ENCODE measurements at places on chromosomes 12 and 14.

GRCh38 chr12:8689681-8690080 is 8.1 kb upstream of the RIMKLB start:
- no peak overlapping the region for H3K4me3 ChIP-seq
- H3K27ac ChIP-seq, result no peak overlapping the region
- H3K36me3 ChIP-seq, result no peaks in the 10 kb centered on the region

- H3K27me3 ChIP-seq, result no peaks in the 10 kb centered on the region
- DNase-seq, result no peak
- H3K27ac ChIP-seq, result no peak overlapping the region
- H3K36me3 ChIP-seq, result no peaks in the 10 kb centered on the region
- H3K4me3 ChIP-seq, result no peak overlapping the region
These were observed 3.5 kb upstream of the KLRD1 start for GRCh38 chr12:10304161-10304574.

- no peak for DNase-seq
- no peaks in the 10 kb centered on the region for H3K36me3 ChIP-seq
- H3K4me1 ChIP-seq, result no peaks in the 10 kb centered on the region
- no peaks in the 10 kb centered on the region for H3K27me3 ChIP-seq
- H3K27ac ChIP-seq, result no peak overlapping the region
- no peak overlapping the region for H3K4me3 ChIP-seq
These were observed 181.4 kb upstream of the PWP1 start for GRCh38 chr12:107503887-107504885.

DNA sequence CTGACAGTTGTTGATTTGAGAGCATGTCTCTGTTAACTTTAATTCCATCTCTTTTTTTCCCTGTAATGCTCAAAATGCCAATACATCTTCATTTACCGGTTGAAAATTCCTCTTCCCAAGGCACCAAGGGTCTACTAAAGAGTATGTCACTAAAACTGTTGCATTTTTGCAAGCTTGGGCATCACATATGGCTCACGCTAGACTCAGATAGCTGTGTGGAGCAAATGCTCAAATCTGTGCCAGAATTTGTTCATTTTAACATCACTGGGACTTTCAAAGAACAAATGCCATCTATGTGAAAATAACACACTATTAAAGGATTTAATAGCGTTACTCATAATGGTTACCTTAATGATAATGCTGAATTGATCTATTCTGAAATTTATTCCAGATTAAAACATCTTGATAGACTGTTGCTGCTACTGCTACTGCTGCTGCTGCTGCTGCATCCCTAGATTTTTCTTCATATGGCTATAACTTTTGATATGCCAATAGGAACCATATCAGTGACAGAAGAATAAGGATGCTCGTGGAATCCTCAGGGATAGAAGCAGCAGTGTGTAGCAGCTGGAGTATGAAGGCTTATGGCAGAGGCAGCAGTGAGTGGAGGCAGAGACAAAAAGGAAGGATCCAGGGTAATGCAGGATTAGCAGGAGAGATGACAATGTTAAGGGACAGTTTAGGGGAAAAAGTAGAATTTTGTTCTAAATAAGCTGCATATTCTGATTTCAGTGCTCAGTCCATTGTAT is 57.3 kb downstream of the MGAT4C start:
- no peaks in the 10 kb centered on the region for H3K36me3 ChIP-seq
- DNase-seq, result no peak
- H3K27me3 ChIP-seq, result no peaks in the 10 kb centered on the region
- H3K4me1 ChIP-seq, result no peaks in the 10 kb centered on the region
- H3K4me3 ChIP-seq, result no peak overlapping the region

GRCh38 chr12:52023182-52023975 is 16.6 kb downstream of the TAMALIN start:
- peak overlapping the region; percentile 67 for H3K4me3 ChIP-seq
- peaks cover 7% of the 10 kb centered on the region for H3K4me1 ChIP-seq
- no peaks in the 10 kb centered on the region for H3K27me3 ChIP-seq
- peak; percentile 93 for DNase-seq
- no peaks in the 10 kb centered on the region for H3K36me3 ChIP-seq

DNA sequence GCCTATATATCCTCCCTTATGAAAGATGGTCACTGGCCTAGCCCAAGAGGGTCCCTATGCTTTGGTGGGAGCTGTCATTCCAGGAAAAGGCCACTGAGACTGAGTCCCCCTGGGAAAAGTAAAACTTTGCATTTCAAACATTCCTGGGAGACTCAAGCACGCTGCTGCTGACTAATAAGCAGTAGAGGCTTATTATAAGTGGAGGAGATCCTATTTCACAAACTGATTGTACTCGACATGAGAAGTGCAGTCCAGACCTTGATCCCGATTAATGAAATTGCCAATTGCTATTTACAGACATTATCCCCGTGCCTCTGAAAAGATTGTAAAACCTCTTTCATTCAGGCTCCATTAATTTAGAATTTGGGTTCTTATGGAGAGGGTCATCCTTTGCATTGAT is 96.6 kb downstream of the EMP1 start:
- H3K36me3 ChIP-seq, result no peaks in the 10 kb centered on the region

DNA sequence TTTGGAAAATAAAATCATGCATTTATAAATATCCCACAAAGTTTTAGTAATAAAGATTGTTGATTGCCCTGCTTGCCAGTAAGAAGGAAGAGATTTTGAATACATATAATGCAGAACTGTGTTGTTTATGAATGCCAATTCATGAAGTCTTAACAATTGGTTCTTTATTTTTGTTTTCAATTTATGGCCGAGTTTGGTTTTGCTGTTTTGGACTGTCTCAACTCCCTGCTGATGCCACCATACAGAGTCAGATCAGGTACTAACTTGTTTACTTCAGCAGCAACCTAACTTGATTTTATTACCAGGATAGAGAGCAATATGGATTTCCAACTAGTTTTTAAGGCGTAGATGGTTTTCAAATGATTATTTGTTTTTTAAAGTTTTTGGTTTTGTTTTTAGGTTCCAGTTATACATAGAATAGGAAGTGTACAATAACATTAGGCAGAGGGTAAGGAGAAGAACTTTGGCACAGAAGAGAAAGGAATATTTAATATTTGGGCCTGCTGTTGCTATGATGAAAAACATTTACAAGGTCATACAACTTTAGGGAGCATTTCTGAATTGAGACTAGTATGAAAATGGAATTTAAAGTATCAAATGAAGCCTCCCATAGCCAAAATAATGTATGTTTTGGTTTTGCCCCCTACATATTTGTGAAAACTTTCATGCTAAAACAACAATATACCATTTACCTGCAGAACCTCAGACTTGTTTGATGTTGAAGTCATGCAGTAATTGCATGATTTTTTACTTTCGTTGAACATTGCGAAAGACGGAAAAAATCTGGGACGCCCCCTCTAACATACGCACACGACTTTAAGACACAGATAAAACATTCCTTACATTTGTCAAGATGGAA is 904 bp upstream of the FAM177A1 start:
- peak overlapping the region; percentile 81 for H3K4me3 ChIP-seq
- H3K4me1 ChIP-seq, result no peaks in the 10 kb centered on the region
- no peaks in the 10 kb centered on the region for H3K27me3 ChIP-seq
- DNase-seq, result no peak

DNA sequence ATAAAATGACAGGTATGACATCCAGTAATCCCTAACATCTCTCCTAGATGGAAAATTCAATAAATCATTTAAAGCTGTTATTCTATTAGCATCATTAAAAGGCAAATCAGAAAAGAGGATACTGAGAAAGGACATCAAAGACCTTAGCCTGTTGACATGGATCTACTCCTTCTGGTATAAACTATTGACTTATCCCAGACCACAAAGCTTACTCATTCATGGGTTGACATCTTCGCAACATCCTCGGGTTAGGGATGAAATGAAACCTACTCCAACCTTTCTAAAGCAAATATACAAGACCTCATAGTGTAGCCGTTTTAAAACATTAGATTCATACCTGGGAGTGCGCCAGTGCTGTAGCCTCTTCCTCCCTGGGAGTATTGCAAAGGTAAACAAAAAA is 191.5 kb upstream of the BTG1 start:
- no peak overlapping the region for H3K4me3 ChIP-seq
- no peaks in the 10 kb centered on the region for H3K36me3 ChIP-seq
- no peaks in the 10 kb centered on the region for H3K4me1 ChIP-seq

DNA sequence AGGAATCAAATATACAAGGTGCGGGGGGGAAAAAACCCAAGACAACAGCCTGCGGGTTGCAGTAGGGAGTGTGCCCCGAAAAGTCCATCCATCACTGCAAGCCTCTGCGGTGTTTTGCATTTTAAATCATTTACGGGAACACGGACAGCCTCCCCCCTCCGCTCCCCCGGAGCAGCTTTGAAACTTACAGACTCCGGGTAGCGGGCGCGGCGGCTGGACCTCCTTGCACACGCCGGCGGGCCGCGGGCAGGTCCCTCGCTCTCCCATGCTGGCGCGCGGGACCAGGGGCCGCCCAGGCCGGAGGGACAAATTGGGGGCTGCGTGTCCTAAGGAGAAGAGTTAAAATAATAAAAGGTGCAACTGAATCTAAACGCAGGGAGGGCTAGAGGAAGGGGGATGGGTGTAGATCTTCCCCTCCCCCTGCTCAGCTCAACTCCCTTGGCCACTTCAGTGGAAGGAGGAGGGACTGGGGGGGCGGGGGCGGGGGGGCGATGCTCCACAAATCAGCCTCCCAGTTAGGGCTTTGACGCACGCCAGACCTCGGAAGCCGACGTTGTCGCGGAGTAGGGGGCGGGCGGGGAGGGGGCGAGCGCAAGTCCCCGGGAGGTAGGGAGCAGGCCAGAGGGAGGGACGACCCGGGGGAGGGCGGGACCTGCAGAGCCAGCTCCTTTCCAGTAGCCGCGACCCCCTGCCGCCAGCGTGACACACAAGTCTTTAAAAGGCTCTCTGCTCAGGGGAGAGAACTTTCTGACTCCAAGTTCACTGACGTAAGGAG is at the start of gene KCNJ8:
TSS of gene KCNJ8 (minus strand) at position 349 of the 775 bp plus-strand sequence. CDS start 1,090 bp downstream, outside the sequence.
- no peaks in the 10 kb centered on the region for H3K4me1 ChIP-seq
- H3K27me3 ChIP-seq, result no peaks in the 10 kb centered on the region
- peak; percentile 58 for DNase-seq
- H3K36me3 ChIP-seq, result no peaks in the 10 kb centered on the region
- peak within 1 kb of the TSS; percentile 49 for H3K4me3 ChIP-seq

DNA sequence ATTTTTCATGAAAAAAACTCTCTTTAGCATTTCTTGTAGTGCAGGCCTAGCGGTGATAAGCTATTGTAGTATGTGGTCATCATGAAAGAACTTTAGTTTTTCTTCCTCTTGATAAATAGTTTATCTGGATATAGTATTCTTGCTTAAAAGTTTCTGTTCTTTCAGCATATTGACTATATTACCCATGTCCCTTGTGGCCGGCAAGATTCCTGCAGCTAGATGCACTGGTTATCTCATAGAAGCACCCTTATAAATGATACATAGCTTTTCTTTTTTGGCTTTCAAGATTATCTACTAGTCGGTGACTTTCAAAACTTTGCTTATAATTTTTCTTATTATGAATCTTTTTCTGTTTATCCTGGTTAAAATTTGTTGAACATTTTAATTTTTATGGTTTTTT is 234.8 kb downstream of the ALG10 start:
- H3K27me3 ChIP-seq, result no peaks in the 10 kb centered on the region
- no peak overlapping the region for H3K4me3 ChIP-seq
- no peak overlapping the region for H3K27ac ChIP-seq

DNA sequence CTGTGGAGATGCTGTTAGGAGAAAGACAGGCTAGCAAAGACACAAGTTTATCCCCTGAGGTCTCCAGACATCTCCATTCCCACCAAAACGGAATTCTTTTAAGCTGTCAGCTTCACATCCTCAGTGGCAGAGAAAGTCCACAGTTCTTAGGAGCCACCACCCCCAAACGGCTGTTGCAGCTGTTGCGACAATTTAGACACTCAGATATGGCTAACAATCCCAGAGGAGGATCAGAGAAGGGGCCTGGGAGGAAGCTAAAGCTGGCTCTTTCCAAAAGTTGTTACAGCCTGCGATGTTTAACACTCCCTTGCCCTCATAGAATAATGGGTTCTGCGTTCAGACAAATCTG is 1.9 kb upstream of the ATP5MC2 start:
- H3K36me3 ChIP-seq, result peaks cover 8% of the 10 kb centered on the region
- H3K27me3 ChIP-seq, result no peaks in the 10 kb centered on the region
- DNase-seq, result no peak
- peak overlapping the region; percentile 95 for H3K27ac ChIP-seq
- peak overlapping the region; percentile 92 for H3K4me3 ChIP-seq
- peaks cover 22% of the 10 kb centered on the region for H3K4me1 ChIP-seq

DNA sequence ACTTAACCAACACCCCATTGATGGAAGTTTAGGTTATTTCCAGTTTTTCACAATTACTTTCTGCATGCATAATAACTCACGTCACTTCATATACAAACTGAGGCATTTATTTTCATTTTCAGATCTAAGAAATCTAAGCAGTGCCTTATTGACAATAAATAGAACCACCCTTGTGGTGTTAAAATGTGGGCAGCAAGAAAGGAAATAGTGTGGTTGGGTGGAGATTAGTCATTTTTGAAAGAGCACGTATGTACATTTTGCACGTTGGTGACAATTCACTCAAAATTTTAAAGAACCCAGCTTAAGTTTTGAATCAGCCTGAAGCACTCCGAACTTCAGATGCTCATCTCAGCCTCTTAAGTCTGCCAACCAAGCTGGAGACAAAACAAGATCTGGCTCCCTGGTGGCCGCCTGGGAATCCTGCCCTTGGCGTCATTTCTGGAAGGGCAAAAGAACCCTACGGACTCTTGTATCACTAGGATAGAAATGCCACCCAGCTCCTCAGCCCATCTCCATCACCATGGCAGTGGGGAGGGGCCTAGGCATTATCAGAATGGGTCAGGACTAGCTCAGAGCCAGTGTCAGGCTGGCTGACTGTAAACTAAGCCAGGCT is 89.5 kb upstream of the BCL2L14 start:
- no peak overlapping the region for H3K27ac ChIP-seq
- H3K4me1 ChIP-seq, result no peaks in the 10 kb centered on the region
- no peaks in the 10 kb centered on the region for H3K27me3 ChIP-seq
- no peak overlapping the region for H3K4me3 ChIP-seq

DNA sequence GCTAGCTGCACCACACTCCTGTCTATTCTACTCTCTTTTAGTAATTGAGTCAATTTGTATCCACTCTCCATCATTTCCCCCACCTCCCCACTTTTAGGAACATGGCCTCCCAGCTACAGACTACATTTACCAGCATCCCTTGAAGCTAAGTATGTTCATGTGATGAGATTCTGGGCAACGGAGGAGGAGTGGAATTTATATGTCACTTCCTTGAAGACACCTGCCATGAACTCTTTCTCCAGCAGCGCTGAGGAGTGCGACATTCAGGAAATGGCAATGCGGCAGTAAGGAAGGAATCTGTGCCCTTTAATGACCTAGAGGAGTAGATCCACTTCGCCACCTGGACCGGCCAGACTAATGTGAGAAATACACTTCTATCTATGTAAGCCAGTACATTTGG is 243.7 kb upstream of the DIO2 start:
- no peak overlapping the region for H3K4me3 ChIP-seq
- H3K27ac ChIP-seq, result no peak overlapping the region
- H3K36me3 ChIP-seq, result no peaks in the 10 kb centered on the region
- H3K4me1 ChIP-seq, result no peaks in the 10 kb centered on the region
- no peaks in the 10 kb centered on the region for H3K27me3 ChIP-seq
- no peak for DNase-seq

DNA sequence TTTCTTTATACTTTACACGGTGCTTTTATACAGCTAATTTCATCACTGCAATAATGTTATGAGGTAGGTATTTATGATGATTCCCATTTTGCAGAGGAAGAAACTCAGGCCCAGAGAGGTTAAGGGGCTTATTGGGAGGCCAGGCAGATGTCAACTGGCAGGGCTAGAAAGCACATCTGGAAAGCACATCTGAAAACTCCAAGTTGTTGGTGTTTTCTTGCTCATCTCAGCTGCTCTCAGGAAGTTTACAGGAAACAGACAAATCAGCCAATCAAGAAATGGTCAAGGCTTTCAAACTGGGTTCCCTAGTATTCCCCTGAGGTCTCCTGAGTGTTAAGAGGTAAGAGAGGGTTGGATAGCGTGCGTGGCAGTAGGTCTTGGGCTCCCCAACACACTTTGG is 124.1 kb upstream of the MED13L start:
- H3K27me3 ChIP-seq, result no peaks in the 10 kb centered on the region
- H3K27ac ChIP-seq, result no peak overlapping the region
- no peaks in the 10 kb centered on the region for H3K36me3 ChIP-seq
- no peak for DNase-seq
